ENCODE measurements at places on chromosomes 16 and 17. TPM values are rescaled to one million over a fixed set of nuclear protein-coding genes. Genes with fewer than 3 reads are reported as not detected.

DNA sequence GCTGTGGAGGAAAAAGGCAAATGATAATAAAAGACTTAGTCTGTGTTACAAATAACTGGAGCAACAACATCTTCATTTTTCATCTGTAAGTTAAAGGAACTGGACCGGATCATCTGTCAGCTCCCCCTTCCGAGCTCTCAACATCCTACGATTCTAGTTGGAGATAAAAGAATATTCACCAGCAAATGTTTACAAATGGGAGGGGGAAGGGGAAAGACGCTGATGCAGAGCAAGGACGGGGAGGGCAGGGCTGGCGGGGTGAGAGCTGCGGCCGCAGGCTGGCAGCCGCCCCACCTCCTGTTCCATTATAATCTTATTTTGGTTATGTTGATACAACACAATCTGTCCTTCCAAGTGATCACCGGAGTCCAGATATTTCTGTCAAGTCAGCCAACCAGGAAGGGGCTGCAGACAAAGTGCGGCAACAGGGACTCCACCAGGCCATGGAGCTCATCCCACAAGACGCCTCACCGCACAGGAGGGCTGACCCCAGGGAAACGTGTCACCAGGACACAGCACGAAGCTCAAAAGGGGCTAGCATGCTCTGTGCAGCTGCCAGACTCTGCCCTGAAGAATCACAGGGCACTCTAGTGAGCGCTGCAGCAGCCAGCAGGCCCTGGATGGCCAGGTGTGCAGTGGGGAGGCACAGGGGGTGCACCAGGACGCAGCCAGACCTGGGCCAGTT is 19.7 kb downstream of the FBXO31 start:
- no peak overlapping the region for H3K4me3 ChIP-seq
- peaks cover 3% of the 10 kb centered on the region for H3K4me1 ChIP-seq
- H3K36me3 ChIP-seq, result peaks cover 8% of the 10 kb centered on the region
- no peaks in the 10 kb centered on the region for H3K27me3 ChIP-seq
- H3K27ac ChIP-seq, result no peak overlapping the region
- DNase-seq, result no peak

- H3K27ac ChIP-seq, result no peak overlapping the region
- no peaks in the 10 kb centered on the region for H3K27me3 ChIP-seq
- no peaks in the 10 kb centered on the region for H3K36me3 ChIP-seq
These were observed 2.2 kb upstream of the NTN3 start for GRCh38 chr16:2468725-2469398.

GRCh38 chr17:17950806-17951205 is 21.4 kb downstream of the TOM1L2 start:
- no peaks in the 10 kb centered on the region for H3K27me3 ChIP-seq
- peaks cover 5% of the 10 kb centered on the region for H3K36me3 ChIP-seq
- no peak for DNase-seq
- peaks cover 39% of the 10 kb centered on the region for H3K4me1 ChIP-seq

- H3K4me1 ChIP-seq, result peaks cover 11% of the 10 kb centered on the region
- H3K4me3 ChIP-seq, result no peak overlapping the region
- DNase-seq, result no peak
These were observed 39.4 kb downstream of the RTN4RL1 start for GRCh38 chr17:1985686-1986085.

Gene TBC1D3I
- total RNA-seq, result 0.60 TPM

Gene TNRC6C
- total RNA-seq, result 19.8 TPM

All from chondrocyte (in vitro differentiated cells).